ENCODE measurements at places on chromosomes 3 and 15.

- no peak for DNase-seq
Observed at GRCh38 chr3:19688767-19689166, 245.2 kb downstream of the EFHB start.

- no peak for DNase-seq
Observed at GRCh38 chr3:32424581-32425250, 33.1 kb downstream of the CMTM7 start.

- DNase-seq: peak; percentile 29
Observed at GRCh38 chr3:126357295-126358037, at the start of gene KLF15. KLF15 (minus strand) TSS chr3:126357408; CDS start chr3:126352922, 4,486 bp downstream.

- no peak for DNase-seq
Observed at GRCh38 chr15:81279621-81280485, 44.1 kb downstream of the STARD5 start.

- no peak for DNase-seq
Observed at GRCh38 chr3:155970398-155970797, 99.9 kb downstream of the GMPS start.

All from A172 (cell line).